ENCODE measurements at places on chromosomes 6 and 20.

- DNase-seq = no peak
Measured at GRCh38 chr6:83867527-83868161, 8.2 kb downstream of the CYB5R4 start.

DNA sequence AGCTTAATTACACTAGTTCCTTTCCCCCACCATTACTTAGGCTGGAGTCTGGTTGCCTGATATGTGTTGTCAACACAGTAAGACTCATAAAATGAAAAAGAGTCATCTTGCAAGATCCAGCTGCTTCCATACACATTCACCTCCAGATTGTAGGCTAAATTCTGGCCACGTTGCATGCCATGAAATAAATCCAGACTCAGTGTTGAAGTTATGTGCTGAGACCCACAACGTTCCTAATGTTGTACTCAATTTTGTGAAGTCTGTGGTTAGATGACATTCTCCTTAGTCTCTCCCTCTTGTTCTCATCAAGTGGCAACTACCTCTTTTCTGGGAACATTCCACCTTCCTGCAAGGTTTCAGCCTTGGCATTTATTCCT is 212.3 kb downstream of the LMBRD1 start:
- no peak for DNase-seq

GRCh38 chr6:48670546-48670945 is 559.5 kb upstream of the PTCHD4 start:
- no peak for DNase-seq

- no peak for DNase-seq
Measured at GRCh38 chr6:3913077-3913957, 64.1 kb downstream of the FAM50B start.

- no peak for DNase-seq
Measured at GRCh38 chr6:11632231-11632630, 94.7 kb downstream of the TMEM170B start.

Data from NK-92 treated with Interleukin-12 subunit alpha and Interleukin-12 subunit beta, amount 100 ng/mL, for 24 hours (cell line).